ENCODE measurements at places on chromosomes 2 and 18. TPM values are rescaled to one million over a fixed set of nuclear protein-coding genes. Genes with fewer than 3 reads are reported as not detected.

Gene GATA6
- total RNA-seq: not detected

Gene POMC
- 0.54 TPM for total RNA-seq

DNA sequence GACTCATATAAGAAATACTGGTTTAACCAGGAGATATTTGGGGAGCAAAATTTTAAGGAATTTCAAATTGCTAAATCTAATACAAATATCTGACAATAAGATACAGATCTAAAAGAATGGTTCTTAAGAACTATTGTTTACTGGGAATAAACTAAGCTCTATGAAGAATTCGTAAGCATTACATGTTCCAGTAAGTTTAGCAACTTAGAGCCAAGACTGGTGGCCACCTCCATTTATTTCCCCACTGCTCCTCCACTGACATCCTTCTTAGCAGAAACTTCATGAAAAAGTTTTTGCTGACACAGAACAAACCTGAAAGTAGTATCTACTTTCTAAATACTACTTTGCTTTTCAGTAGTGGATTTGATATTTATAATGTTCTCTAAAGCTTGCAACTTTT is 83.0 kb downstream of the ACSL3 start:
- DNase-seq: no peak
- H3K4me1 ChIP-seq: peaks cover 4% of the 10 kb centered on the region
- H3K27ac ChIP-seq: no peak overlapping the region

Gene CYP26B1
- 16.4 TPM for total RNA-seq

Gene AQP12B
- not detected for total RNA-seq

All from neural crest cell (in vitro differentiated cells).